ENCODE measurements at places on chromosomes 12 and 14.

DNA sequence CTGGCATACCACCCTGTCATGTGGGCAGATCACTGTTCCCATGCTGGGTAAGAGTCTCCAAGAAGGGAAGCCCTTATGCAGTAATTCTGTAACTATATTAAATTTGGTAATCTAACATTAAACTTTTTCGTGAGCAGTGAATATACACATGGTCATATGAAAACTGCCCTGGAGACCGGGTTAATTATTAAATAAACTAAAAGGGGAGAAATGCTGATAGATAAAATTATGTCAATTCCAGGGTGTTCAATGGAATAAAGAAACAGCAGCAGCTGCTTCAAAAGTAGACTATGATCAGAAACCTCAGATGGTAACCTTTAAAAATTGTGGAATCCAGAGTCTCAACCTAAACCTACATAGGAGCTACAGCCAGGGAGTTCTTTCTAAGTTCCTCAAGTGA lies 100.0 kb downstream of the PAWR start:
- DNase-seq: no peak

DNA sequence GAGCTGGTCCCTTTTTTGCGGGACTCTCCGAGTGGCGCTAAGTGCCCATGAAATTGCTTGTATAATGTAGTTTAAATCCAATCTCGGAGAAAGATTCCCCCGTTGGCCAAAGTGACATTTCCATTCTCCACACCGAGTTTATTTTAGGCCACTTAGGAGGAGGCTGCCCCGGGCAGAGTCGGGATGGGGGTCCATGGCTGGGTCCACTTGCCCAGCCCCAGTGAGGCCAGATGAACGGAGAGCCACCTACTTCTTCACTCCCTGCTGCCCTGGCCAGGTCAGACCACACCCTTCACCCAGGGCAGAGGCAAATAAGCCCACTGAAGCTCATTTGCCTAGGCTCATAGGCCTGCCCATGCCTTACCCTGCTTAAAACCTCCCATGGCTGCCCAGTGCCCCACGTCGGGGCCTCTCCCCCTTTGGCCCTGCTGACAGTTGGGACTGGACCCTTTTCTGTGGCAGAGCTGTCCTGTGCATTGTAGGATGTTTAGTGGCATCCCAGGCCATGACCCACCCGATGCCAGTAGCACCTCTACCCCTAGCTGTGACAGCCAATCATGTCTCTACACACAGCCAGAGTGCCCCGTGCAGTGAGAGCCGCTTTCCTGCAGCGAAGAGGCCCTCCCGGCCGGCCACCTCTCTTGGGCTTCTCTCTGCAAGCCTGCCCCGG lies 51.3 kb downstream of the FAM222A start:
- DNase-seq: no peak

- DNase-seq: no peak
Measured at GRCh38 chr12:66714709-66715108, 35.8 kb upstream of the GRIP1 start.

DNA sequence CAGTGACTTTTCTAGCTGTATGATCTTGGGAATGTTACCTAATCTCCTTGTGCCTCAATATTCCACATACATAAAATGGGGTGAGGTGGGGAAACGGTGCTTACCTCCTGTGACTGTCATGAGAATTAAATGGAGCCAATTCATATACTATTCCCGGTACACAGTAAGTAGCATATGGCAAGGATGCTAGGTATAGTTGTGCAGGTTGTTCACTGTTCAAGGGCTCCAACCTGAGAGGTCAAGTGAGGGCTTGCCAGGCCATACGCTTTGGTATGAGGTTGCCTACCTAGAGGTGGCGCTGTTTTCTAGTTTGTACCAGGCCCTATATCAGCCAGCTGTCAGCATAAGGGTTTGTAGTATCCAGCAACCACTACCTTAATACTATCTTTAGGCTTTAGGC lies 3.6 kb upstream of the BATF start:
- DNase-seq: no peak

DNA sequence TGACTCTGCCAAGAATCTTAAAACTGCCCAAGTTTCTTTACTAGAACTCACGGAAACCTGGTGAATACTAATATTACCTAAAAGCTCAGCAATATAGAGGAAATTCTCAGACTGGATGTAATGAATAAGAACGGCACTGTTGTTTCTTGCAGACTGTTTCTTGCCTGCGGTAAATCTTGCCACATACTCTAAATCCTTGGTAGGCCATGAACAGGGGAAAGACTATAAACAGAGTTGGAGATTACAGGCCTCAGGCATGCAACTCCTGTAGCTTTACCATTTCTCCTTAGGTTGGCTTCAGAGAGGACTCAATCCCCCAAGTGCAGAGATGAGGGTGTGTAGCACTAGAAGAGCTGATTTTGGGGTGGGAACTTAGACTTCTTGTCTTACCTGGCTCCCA lies 1.1 kb downstream of the ALDH6A1 start:
- DNase-seq: no peak

GRCh38 chr14:74571901-74572725 lies 39.9 kb downstream of the LTBP2 start:
- DNase-seq: peak; percentile 86

DNA sequence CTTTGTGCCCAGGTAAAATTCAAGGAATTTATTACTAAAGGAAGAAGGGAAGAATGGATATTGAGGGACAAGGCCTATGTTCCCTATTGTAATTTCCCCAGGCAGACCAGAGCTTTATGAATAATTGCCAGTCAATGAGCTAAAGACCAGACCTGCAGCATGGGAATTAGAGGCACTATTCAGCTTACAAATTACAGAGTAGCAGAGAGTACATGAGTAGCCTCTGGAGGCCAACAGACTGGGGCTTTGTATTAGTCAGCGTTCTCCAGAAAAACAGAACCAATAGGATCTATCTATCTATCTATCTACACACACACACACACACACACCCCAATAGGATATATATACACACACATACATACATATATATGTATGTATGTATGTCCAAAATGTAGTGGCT lies 120.0 kb upstream of the RPH3A start:
- no peak for DNase-seq

GRCh38 chr12:7151532-7151931 lies 21.4 kb downstream of the CLSTN3 start:
- DNase-seq: no peak

DNA sequence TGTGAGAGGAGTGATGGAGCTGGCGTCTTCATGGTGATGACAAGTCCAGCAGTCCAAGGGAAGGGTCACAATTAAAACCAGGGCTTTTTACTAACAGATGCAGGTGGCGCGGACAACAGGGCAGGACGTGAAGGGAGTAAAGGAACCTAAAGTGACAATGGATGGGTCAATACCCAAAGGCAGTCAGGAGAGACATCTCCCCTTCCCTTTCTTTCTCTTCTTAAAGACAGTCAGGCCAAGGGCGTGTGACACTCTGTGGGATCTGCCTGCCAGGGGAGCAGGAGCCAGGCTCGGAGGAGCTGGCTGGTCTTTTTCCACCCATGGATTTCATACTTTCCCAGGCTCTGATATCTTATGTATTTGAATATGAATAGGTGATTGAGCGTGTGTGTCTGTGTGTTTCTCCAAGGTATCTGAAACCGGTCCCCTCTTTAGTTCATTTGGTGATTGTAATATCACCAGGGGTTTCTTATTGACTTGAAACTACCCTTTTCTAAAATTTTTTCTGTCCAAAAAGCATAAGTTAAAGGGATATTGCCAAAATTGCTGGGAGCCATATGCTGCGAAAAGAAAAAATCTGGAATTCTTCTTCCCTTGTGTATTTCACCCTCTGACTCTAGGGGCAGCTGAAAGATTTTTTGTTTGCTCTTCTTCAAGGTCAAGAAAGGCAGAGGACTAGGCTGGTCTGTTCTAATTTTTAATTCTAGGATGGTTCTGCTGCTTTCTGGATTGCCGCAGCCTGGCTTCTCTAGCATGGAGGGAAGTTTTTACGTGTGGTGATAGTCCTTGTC lies 61.8 kb downstream of the FBXL14 start:
- no peak for DNase-seq

DNA sequence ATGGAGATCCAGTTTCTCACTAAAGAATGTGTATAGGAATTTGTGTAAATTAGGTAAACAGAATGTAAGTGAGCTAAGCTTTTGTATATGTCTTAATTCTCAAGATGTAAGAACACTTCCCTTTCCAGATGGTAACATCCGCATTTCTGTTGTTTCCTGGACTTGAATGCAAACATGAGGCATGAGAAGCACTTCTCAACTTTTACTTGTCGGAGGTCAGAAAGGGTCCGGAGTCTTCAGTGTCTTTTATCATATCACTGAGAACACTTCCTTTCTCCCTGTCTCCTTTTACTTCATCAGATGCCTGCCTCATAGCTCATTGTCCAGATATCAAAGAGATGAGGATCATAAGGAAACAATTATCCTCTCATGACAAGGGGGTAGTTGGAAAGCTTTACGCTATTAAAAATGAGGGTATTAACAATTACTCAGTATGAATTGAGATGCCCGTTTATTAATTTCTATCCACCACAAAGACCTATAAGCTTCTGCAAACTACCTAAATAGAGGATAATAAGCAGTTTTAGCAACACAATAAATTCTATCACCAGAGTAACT lies 214.1 kb upstream of the FLRT2 start:
- no peak for DNase-seq
